ENCODE measurements at places on chromosomes 7 and 10. TPM values are rescaled to one million over a fixed set of nuclear protein-coding genes. Genes with fewer than 3 reads are reported as not detected.

DNA sequence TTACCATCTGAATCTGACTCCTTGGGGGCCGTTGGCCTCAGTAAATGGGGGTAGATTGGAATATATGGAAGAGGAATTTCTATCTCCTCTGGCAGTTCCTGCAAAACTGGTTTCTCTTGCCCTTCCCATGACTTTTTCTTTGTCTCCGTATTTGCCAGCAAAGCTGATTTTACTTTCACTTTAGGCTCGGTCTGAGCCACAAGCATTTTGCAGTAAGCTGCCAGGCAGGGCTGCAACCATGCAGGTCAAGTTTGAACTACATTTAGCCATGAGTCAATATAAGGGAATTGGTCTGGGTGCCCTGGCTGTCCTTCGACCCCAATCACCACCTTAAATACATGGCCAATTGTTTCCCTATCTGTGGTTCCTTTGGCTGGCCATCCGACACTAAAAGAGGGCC lies 104.3 kb downstream of the TRIM24 start:
- no peak overlapping the region for H3K4me3 ChIP-seq
- no peak for DNase-seq
- no peaks in the 10 kb centered on the region for H3K27me3 ChIP-seq

GRCh38 chr7:22697876-22698606 lies 29.0 kb upstream of the IL6 start:
- no peaks in the 10 kb centered on the region for H3K27me3 ChIP-seq
- no peaks in the 10 kb centered on the region for H3K36me3 ChIP-seq
- H3K4me1 ChIP-seq: no peaks in the 10 kb centered on the region
- no peak overlapping the region for H3K4me3 ChIP-seq

The SH2D4B gene
- total RNA-seq: 0.42 TPM

The NRF1 gene
- 8.7 TPM for total RNA-seq

- H3K27ac ChIP-seq: no peak overlapping the region
- DNase-seq: no peak
- H3K4me1 ChIP-seq: no peaks in the 10 kb centered on the region
- H3K36me3 ChIP-seq: no peaks in the 10 kb centered on the region
- no peaks in the 10 kb centered on the region for H3K27me3 ChIP-seq
These were observed 17.6 kb downstream of the NEURL1 start for GRCh38 chr10:103510791-103511752.

The VCL gene
- total RNA-seq: 555 TPM

DNA sequence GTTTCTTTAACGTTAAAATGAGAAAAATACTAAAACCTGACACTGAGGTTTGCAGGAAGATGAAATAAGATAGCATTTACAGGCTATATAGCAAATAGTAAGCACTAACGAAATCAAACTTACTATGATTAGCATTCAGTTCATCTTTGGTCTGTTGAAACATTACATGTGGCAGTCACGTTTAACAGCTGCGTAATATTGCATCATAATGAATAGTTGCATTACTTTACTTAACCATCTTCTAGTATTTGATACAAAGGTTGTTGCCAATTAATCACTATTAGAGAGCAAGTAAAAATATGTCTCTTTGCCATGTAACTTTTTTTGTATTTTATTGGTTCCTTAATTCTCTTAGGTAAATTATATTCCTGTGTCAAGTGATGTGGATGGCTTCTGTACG lies 131.8 kb upstream of the GHITM start:
- no peaks in the 10 kb centered on the region for H3K4me1 ChIP-seq
- H3K27ac ChIP-seq: no peak overlapping the region
- no peaks in the 10 kb centered on the region for H3K36me3 ChIP-seq
- DNase-seq: no peak
- peaks cover 6% of the 10 kb centered on the region for H3K27me3 ChIP-seq

- H3K4me1 ChIP-seq: no peaks in the 10 kb centered on the region
- DNase-seq: no peak
- H3K27ac ChIP-seq: no peak overlapping the region
- no peaks in the 10 kb centered on the region for H3K36me3 ChIP-seq
These were observed 77.9 kb downstream of the KIAA1549 start for GRCh38 chr7:138903186-138903820.

The TUBAL3 gene
- 0.52 TPM for total RNA-seq

DNA sequence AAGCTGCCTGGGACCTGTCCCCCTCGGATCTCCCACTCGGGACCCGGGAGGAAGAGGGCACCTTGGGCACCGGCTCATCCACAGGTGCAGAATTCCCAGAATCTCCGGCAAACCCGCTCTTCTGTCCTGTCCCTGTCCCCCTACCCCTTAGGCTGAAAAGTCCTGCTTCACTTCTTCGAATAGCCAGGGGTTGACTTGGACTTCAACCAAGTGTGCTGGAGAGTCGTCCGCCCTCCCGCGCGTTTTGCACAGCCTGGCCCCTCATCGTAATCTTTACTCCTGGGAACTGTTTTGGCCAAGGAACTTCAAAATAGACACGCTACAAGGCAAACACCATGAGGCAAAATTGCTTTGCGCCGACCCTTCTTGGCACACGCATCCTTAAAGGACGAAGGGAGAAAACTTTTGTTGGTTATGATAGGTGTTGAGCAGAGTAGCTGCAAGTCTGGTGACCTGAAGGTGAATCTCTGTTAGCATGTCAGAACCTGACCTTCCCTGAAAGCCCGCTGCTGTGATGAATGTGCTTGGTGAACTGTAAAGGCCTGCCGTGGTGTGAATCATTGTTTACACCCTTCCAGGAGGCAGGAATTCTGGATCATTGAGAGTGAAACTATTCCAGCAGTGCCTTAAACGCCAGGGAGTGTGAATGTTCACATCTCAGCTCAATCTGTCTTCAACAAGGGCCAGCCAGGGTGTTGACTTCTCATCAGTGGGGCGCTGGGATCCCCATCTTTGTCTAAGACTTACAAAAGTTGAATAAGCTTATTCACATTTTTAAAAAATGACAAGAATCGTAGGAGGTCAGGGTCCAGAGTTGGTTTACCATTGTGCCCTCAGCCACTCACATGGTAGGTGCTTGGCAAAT lies 589 bp upstream of the RAPGEF5 start:
- H3K27ac ChIP-seq: no peak overlapping the region
- peak overlapping the region; percentile 47 for H3K4me3 ChIP-seq
- peaks cover 6% of the 10 kb centered on the region for H3K27me3 ChIP-seq
- H3K4me1 ChIP-seq: peaks cover 20% of the 10 kb centered on the region

DNA sequence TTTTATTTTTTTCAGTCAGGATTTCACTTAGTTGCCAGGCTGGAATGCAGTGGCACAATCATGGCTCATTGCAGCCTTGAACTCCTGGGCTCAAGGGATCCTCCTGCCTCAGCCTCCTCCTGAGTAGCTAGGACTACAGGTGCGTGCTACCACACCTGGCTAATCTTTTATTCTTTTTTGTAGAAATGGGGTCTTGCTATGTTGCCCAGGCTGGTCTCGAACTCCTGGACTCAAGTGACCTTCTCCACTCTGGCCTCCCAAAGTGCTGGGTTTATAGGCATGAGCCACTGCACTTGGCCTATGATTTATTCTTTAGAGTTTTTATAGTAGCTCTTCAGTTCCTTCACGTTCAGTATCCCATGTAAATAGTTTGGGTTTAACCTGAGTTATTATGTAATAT lies 5.5 kb downstream of the SND1 start:
- H3K4me3 ChIP-seq: no peak overlapping the region
- no peak for DNase-seq
- H3K27ac ChIP-seq: no peak overlapping the region
- peaks cover 42% of the 10 kb centered on the region for H3K4me1 ChIP-seq
- H3K36me3 ChIP-seq: no peaks in the 10 kb centered on the region
- no peaks in the 10 kb centered on the region for H3K27me3 ChIP-seq

The SLC18A3 gene
- total RNA-seq: 0.42 TPM

DNA sequence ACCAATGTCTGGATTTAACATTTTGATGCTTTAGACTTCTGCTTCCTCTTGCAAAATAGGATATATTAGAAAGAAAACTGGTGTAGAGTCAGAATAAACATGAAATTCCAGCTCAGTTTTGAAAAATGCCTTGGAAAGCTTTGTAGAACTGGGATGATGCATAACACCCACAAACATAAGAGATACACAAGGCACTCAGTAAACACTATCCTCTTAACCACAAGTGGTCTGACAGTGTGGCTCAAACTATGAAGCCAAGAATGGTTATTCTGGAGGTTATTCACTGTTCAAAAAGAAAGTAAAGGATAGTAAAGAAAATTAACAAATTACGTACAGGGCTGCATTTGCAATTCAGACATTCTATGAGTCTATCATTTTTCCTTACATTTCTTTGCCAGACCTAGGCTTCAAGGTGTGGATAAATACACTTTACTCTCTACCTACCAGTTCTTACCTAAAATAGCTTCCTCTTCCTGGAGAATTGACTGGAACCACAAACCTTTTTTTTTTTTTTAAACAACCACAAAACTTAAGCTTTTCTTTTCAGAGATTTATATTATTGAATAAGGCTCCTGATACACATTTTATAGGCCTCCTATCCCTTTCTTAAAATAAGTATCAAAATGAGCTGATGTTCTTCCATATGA lies 9.0 kb upstream of the RSBN1L start:
- H3K27ac ChIP-seq: peak overlapping the region; percentile 12
- no peak overlapping the region for H3K4me3 ChIP-seq

DNA sequence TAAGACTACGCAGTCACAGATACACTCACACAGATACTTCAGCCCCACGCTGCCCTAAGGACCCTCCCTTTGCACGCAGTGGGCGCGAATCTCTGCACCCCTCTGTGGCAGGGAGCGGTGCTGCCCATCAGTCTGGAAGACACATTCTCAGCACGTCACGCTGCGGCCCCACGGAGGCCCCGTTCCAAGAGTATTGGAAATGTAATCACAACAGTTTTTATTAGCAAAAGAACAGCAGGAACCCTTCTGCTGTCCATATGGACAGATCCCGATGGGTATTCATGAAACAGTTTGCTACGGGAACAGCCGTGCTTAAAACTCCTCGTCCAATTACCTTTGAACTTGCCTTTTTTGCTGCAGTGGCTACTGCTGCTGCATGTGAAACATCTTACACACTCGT lies 131.0 kb downstream of the RPS24 start:
- H3K4me3 ChIP-seq: no peak overlapping the region
- H3K27ac ChIP-seq: no peak overlapping the region
- H3K36me3 ChIP-seq: no peaks in the 10 kb centered on the region
- no peaks in the 10 kb centered on the region for H3K4me1 ChIP-seq
- no peaks in the 10 kb centered on the region for H3K27me3 ChIP-seq

GRCh38 chr7:133550811-133551210 lies 297.9 kb downstream of the EXOC4 start:
- DNase-seq: no peak
- no peak overlapping the region for H3K4me3 ChIP-seq
- no peak overlapping the region for H3K27ac ChIP-seq
- peaks cover 8% of the 10 kb centered on the region for H3K4me1 ChIP-seq

The OR2A1 gene
- 0.17 TPM for total RNA-seq

DNA sequence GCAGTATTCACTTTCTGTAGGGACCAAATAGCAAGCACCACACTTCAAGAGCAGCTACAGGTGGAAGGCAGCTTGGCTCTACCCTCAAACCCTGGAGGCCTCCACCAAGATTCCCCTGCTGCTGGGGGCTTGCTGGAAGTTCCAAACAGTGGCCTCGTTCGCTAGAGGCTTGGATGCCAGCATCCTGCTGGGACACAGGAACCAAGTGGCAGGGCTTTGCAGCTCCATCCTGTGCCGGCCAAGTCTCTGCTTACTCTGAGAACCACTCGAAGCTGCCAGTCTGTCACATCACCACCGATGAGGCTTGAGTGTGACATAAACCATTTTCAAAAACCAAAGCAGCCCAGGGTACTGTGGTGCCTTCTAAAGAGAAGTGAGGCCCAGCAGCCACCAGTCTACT lies 69.2 kb upstream of the UNC5B start:
- H3K36me3 ChIP-seq: no peaks in the 10 kb centered on the region
- DNase-seq: no peak
- H3K4me1 ChIP-seq: peaks cover 15% of the 10 kb centered on the region
- H3K4me3 ChIP-seq: no peak overlapping the region

- no peak for DNase-seq
- no peaks in the 10 kb centered on the region for H3K36me3 ChIP-seq
- H3K27me3 ChIP-seq: no peaks in the 10 kb centered on the region
- no peak overlapping the region for H3K4me3 ChIP-seq
- no peak overlapping the region for H3K27ac ChIP-seq
These were observed 96.2 kb downstream of the EXOC4 start for GRCh38 chr7:133349101-133349500.

GRCh38 chr10:131198401-131198800 lies 113.1 kb downstream of the TCERG1L start:
- H3K36me3 ChIP-seq: no peaks in the 10 kb centered on the region
- no peak for DNase-seq
- no peak overlapping the region for H3K27ac ChIP-seq
- H3K4me3 ChIP-seq: no peak overlapping the region

DNA sequence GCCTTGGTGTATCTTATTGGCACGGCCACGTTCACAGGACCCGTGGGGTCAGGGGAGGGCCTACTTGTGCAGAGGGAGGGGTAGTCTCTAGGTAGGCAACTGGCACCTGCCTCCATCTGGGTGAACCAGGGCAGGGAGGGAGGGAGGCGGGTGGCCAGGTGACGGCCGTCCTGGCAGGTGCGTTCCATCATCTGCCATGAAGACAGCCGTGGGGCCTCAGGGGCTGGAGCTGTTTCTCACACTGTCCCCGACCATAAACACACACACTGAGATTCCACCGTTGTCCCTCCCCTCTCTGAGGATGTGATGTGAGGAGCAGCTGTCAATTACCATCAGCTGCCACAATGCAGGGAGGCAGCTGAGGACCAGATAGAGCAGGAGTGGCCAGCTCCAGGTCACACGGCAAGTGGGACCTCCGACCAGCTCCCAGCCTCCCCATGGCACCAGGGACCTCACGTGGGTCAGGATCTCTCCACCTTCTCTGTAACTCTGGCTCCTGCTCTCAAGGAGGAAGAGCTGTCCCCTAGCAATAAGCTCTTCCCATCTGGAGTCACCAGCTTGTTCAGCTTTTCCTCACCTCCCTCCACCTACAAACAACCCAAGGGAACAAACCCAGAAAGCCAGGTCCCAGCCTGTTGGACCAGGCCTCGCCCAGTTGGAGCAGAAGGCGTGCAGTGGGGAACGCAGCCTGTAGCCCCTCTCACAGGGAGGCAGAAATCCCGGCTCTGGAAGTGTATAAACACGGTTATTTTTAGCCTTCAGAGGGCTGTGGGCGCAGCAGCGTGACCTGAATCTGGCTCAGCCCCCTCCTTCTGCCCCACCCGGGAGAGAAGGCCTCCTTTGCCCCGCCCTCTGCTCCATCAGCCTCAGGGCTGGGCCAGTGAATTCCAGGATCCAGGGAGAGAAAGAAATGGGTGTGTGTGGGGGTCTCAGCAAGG lies 33.1 kb downstream of the ZMIZ1 start:
- H3K27me3 ChIP-seq: no peaks in the 10 kb centered on the region
- H3K4me3 ChIP-seq: peak overlapping the region; percentile 12
- H3K4me1 ChIP-seq: peaks cover 100% of the 10 kb centered on the region
- no peak for DNase-seq

- H3K27me3 ChIP-seq: no peaks in the 10 kb centered on the region
- no peaks in the 10 kb centered on the region for H3K36me3 ChIP-seq
- peaks cover 33% of the 10 kb centered on the region for H3K4me1 ChIP-seq
- DNase-seq: no peak
These were observed 100.5 kb downstream of the ZEB1 start for GRCh38 chr10:31419394-31420063.

The SPAG6 gene
- total RNA-seq: not detected

Data from esophagus muscularis mucosa (tissue), 4 donors.